ENCODE measurements at places on chromosomes 5 and 9. TPM values are rescaled to one million over a fixed set of nuclear protein-coding genes. Genes with fewer than 3 reads are reported as not detected.

GRCh38 chr5:31133488-31133887 is 60.0 kb upstream of the CDH6 start:
- DNase-seq, result no peak
- H3K27me3 ChIP-seq, result no peaks in the 10 kb centered on the region
- no peaks in the 10 kb centered on the region for H3K4me1 ChIP-seq
- no peak overlapping the region for H3K27ac ChIP-seq
- H3K36me3 ChIP-seq, result no peaks in the 10 kb centered on the region

DNA sequence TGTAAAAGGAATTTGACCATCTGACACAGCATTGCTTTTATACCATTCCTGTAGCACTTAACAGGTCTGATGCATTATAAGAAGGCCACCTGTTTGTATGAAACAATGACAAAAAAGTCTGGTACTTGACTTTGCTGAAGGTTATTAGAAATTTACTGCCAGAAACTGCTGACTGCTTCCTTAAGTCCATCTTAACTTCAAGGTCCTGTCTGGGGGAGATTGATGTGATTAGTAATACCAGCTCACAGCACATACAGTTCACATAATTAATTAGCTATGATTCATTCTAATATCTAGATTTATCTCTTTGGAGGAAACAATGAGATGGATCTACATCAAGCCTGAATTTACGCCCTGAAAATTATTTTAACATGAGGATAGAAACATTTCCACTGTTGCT is 49.6 kb upstream of the TEK start:
- H3K4me1 ChIP-seq, result no peaks in the 10 kb centered on the region
- no peak for DNase-seq
- H3K27ac ChIP-seq, result no peak overlapping the region
- H3K4me3 ChIP-seq, result no peak overlapping the region
- no peaks in the 10 kb centered on the region for H3K27me3 ChIP-seq
- H3K36me3 ChIP-seq, result no peaks in the 10 kb centered on the region

GRCh38 chr9:111922324-111923013 is 25.9 kb downstream of the UGCG start:
- H3K4me1 ChIP-seq, result 0 out of 2 replicates have a peak, but pooled peaks cover 5% of the 10 kb centered on the region
- H3K27me3 ChIP-seq, result no peaks in the 10 kb centered on the region
- DNase-seq, result no peak

- H3K27ac ChIP-seq, result no peak overlapping the region
- peaks cover 16% of the 10 kb centered on the region for H3K4me1 ChIP-seq
- no peaks in the 10 kb centered on the region for H3K27me3 ChIP-seq
- DNase-seq, result no peak
- H3K36me3 ChIP-seq, result peaks cover 17% of the 10 kb centered on the region
Observed at GRCh38 chr5:610744-611730, 1.1 kb upstream of the CEP72 start.

GRCh38 chr5:115579216-115579615 is 23.1 kb downstream of the TICAM2 start:
- no peak for DNase-seq
- H3K4me1 ChIP-seq, result no peaks in the 10 kb centered on the region
- no peak overlapping the region for H3K4me3 ChIP-seq
- H3K27me3 ChIP-seq, result no peaks in the 10 kb centered on the region
- no peak overlapping the region for H3K27ac ChIP-seq

GRCh38 chr5:1477341-1477740 is 32.1 kb upstream of the SLC6A3 start:
- H3K4me3 ChIP-seq, result no peak overlapping the region
- no peaks in the 10 kb centered on the region for H3K27me3 ChIP-seq
- H3K27ac ChIP-seq, result no peak overlapping the region
- peaks cover 14% of the 10 kb centered on the region for H3K36me3 ChIP-seq
- no peaks in the 10 kb centered on the region for H3K4me1 ChIP-seq

GRCh38 chr5:120504057-120504456 is 40.0 kb downstream of the PRR16 start:
- no peak overlapping the region for H3K4me3 ChIP-seq
- H3K27ac ChIP-seq, result no peak overlapping the region
- no peaks in the 10 kb centered on the region for H3K36me3 ChIP-seq
- H3K4me1 ChIP-seq, result no peaks in the 10 kb centered on the region

DNA sequence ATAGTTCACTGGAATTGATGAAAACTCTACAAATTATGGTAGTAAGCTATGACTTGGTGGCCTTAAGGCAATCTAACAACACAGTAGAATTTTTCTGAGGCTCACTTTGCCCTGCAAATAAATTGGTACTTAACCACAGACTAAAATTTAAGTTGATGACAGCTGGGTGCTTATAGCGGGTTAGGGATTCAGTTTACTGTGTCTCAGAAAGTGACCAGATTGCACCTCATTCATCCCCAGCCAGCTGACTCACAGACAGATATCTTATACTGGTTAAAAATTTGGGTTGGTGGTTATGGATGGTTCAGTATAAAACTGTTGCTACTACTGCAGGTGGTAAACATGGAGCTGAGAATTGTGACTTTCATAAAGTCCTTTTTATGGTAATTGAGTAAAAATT is 2.8 kb downstream of the CKS2 start:
- peaks cover 24% of the 10 kb centered on the region for H3K36me3 ChIP-seq
- peaks cover 55% of the 10 kb centered on the region for H3K4me1 ChIP-seq
- no peak for DNase-seq
- H3K27me3 ChIP-seq, result no peaks in the 10 kb centered on the region
- H3K27ac ChIP-seq, result peak overlapping the region; percentile 17

The DBH gene
- not detected for total RNA-seq

The DPH7 gene
- total RNA-seq, result 54.4 TPM

The HTR4 gene
- total RNA-seq, result not detected

Measured in HCT116 (cell line).